ENCODE measurements at places on chromosomes 1 and 21. TPM values are rescaled to one million over a fixed set of nuclear protein-coding genes. Genes with fewer than 3 reads are reported as not detected.

- no peak for DNase-seq
Observed at GRCh38 chr1:210250665-210250997, 18.0 kb downstream of the SERTAD4 start.

GRCh38 chr21:32317726-32318125 lies 19.1 kb downstream of the MRAP start:
- DNase-seq, result no peak

DNA sequence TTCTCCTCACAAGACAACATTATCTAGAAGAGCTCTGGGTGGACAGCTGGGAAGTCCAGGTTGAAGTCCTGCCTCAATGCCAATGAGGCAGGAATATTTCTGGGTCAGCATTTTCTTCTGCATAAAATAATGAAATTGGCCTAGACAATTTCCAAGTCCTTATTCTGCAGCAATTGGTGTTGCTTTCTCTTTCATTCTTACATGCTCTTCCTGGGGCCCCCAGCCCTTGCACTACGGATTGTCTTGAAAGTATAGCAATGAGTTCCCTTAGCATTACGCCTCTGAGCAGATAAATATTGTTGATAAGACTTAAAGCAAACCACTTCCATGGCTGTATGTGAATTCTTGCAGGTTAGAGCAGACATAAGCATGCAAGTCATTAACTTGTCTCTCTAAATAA lies 188.5 kb downstream of the TGFBR3 start:
- no peak for DNase-seq

DNA sequence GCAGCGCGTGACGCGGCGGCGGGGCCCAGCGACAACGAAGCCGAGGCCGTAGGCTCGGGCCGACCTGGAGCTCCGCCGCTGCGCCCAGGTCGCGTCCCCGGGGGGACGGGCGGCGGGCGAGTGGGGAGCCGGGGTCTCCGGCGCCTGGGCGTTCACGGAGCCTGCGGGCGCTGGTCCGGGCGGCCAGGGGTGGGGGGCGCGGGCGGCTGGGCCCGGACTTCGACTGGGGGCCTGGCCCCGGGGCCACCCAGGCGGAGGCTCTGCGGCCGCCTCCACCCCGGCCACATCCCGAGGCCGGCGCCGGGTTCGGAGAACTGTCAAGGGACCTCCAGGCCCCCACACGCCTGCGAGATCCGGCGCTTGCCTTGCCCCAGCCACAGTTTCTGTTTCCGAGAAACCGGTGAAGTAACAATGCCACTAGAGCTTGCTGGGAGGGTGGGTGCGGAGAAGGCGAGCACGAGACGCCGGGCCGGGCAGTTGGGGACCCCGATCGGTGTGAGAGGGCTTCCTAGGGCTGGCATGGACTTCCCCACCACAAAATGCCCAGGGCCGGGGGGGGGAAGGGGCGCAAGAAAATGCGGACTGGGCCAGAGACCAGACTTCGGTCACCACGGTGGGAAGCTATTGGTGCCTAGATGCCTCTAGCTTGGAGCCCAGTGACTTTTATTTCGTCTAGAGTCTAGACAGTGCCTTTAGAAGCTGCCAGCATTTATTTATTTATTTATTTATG lies 501 bp downstream of the FBXO6 start:
- no peak for DNase-seq

DNA sequence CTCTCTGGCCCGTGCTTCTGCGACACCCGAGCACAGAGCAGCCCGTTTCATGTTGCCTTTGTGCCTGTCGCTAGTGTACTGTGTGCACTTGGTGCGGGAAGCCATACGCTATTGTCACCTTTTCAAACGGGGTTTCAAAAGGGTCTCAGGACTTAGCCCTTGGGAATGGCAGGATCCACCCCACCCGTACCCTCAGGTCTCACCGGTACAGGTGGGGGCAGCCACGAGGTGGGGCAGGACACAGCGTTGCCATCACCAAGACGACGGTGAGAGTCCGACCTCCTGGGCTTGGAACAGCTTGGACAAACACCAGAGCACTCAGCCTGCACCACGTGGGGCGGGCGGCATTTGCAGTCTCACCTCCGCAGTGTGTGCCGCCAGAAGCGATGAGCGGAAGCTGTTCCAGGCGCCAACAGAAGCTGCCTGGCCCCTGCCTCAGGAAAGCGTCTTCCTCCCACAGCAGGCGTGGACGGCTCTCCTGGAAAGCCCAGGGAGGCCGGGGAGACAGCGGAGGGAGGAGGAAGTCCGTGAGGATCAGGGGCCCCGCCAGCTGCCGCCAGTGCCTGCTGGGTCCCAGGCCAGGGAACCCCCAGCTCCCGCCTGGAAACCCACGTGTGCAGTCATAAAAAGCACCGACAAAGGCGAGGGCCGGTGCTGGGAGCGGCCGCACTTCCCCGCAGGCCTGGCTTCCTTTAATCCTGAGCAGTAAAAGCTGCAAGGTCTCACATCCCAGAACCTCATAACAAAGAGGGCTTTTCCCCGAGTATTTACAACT lies 131.3 kb upstream of the ARHGEF16 start:
- no peak for DNase-seq

- no peak for DNase-seq
Observed at GRCh38 chr1:169964206-169964605, 70.5 kb upstream of the SCYL3 start.

GRCh38 chr1:43285269-43285990 lies at the start of gene C1orf210:
TSS of gene C1orf210 (minus strand) at chr1:43285581. CDS start at chr1:43283270, 2,311 bp downstream.
- DNase-seq, result no peak

GRCh38 chr1:235646463-235646862 lies 3.1 kb downstream of the GNG4 start:
- no peak for DNase-seq

- DNase-seq, result no peak
Observed at GRCh38 chr1:84146411-84147032, 2.5 kb downstream of the PRKACB start.

DNA sequence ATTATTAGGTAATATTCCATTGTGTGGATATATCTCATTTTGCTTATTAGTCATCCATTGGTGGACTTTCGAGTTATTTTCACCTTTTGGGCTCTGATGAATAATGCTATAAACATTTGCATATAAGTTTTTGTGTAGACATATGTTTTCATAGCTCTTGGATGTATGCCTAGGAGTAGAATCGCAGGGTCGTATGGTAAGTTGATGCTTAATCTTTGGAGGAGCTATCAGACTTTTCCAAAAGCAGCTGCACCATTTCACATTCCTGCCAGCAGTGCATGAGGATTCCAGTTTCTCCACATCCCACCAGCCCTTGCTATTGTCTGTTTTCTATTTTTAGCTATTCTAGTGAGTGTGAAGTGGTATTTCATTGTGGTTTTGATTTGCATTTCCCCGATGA lies 120.3 kb upstream of the TMEM51 start:
- no peak for DNase-seq

- DNase-seq, result no peak
Observed at GRCh38 chr1:101592845-101593244, 356.0 kb downstream of the S1PR1 start.

DNA sequence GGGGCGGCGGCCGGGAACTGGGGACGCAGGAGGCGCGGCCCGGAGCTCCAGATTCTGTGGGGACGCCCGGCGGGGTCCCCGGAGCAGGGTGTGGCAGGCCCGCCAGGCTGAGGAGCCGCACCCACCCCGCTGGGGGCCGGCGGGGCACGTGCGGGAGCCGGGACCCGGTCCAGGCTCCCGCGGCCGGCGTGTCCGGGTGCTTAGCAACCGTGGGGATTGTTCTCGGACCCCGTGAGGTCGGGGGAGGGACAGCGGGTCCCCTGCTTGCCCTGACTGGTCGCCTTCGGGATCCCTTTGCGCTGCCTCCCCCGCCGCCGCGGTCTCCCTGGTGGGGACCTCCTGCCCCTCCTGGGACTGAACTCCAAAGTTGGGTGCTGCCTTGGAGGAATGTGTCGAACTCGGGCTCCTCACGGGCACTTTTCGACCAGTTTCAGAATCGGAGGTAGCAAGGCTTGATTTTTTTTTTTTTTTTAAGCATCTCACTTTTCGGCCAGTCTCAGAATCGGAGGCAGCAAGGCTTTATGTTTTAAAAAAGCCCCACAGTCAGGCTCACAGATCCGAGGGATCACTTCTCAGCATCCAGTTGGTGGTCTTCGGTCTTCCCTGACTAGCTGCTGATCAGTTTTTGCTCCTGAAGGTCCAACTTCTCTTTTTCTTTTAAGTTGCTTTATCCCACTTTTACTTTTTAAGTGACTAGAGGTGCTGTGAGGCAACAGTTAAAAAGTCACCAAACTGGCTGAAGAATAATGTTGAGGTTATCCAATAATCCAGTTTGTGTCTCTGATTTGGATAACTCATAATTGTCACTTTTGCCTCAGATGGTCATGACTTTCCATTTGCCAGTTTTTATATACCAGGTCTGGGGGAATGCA lies 648 bp downstream of the FAM76A start:
- DNase-seq, result peak; percentile 61

DNA sequence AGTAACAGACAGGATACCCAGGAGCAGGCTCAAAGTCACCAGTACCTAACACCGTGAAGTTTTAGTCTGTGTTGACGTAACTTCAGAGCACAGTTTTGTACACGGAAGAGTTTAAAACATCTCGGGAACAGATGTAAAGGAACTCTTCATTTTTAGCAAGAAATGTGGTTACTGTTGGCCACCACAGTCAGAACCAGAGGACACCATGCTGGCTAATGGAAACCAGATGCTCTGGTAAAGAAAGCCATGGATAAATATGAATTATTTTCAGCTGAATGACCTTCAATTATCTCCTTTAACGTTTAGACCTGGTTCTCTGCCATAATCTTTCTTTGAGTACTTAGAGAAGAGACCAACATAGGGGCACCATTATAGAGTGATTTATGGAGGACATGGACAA lies 115.9 kb downstream of the NTMT2 start:
- DNase-seq, result no peak

- no peak for DNase-seq
Observed at GRCh38 chr1:100051401-100051800, 81.3 kb downstream of the SASS6 start.

- peak; percentile 35 for DNase-seq
Observed at GRCh38 chr1:26785611-26786436, 1.9 kb upstream of the PIGV start.

DNA sequence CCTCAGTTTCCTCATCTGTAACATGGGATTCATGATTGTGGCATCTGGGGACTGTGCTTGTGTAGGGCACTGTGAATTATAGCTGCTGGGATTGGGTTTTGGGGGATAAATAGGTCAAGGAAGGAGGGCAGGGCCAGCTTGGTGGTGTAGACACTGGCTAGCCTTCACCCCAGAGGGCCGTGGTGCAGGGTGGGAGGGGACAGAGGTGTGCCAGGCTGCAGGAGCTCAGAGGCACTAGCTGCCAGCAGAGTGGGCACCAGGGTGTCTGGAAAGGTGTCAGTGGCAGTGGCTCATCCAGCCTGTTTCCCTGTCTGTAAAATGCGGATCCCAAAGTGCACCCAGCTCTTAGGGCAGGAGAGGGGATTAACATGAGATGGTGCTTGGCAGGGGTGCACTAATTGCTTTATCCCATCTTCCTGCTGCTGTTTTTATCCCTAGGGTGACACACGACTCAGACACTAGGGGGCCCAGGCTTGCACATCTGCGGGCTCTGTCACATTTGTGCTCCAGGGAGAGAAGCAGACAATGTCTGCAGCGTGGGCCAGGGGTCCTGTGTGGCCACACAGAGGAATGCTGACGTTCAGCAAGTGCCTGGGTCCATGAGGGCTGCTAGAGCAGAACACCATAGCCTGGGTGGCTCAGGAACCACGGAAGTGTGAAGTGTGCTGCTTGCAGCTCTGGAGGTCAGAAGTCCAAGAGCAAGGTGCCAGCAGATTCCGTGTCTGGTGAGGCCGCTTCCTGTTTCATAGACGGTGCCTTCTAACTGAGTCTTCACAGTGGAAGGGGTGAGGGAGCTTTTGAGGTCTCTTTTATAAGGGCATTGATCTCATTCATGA lies 19.3 kb downstream of the OBSCN start:
- peak; percentile 12 for DNase-seq

DNA sequence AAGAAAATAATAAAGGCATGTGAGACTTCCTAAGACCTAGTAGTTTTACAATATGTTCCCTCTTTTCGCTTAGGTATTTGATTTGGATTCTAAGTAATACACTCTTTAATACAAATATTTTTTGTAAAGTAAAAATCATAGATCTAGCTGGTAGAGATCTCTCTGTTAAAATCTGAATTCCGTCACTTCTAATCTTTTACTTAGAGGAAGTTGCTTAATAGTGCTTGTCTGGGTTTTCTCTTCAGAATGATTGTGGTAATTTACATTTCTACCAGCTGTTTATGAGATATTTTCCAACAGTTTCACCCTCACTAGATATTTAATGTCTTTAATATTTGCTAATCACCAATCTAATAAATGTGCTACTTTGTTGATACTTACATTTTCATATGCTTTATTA lies 23.3 kb downstream of the RBM11 start:
- no peak for DNase-seq

DNA sequence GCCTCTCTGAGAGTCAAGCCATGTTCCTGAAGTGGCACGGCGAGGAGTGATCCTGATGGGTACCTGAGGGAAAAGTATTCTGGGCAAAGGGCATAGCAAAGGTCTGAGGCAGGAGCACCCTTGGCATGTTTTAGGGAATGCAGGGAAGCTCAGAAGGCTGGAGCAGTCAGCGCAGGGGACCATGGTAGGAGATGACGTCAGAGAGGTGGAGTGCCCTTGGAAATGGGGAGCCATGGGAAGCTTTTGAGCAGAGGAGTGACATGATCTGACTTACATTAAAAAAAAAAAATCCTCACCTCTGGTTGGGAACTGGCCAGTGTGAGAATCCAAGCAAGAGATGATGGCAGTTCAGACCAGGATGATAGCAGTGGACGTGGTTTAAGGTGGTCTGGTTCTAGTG lies 37.2 kb downstream of the PDPN start:
- no peak for DNase-seq

GRCh38 chr1:166975361-166976129 lies at the start of gene ILDR2:
TSS of gene ILDR2 (minus strand) at chr1:166975540. CDS start at chr1:166975268, 272 bp downstream.
- DNase-seq, result peak; percentile 68

- DNase-seq, result no peak
Observed at GRCh38 chr1:7558921-7559869, 211.9 kb upstream of the VAMP3 start.

DNA sequence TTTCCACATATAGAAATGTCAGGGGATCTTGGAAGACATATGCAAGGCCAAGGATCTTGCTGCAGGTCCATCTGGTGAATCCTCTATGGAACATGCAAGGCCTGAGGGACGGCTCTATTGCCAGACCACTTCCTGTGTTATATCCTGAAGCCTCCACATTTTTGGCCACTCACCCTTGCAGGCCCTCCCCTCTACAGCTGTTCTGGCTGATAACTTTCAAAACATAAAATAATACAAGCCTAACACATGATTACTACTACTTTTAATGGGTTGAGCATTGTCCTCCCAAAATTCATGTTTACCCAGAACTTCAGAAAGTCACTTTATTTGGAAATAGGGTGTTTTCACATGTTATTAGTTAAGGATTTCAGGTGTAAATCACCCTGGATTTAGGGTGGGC lies 18.5 kb upstream of the LYPLAL1 start:
- DNase-seq, result no peak

GBP1 gene
- total RNA-seq, result not detected

NOS1AP gene
- not detected for total RNA-seq

EBNA1BP2 gene
- total RNA-seq, result 63.0 TPM

RAD54L gene
- 84.6 TPM for total RNA-seq

ERRFI1 gene
- not detected for total RNA-seq

OR2T33 gene
- total RNA-seq, result not detected

MPL gene
- not detected for total RNA-seq

MYOG gene
- total RNA-seq, result not detected

HFM1 gene
- 1.6 TPM for total RNA-seq
